ENCODE measurements at places on chromosomes 6 and 20.

DNA sequence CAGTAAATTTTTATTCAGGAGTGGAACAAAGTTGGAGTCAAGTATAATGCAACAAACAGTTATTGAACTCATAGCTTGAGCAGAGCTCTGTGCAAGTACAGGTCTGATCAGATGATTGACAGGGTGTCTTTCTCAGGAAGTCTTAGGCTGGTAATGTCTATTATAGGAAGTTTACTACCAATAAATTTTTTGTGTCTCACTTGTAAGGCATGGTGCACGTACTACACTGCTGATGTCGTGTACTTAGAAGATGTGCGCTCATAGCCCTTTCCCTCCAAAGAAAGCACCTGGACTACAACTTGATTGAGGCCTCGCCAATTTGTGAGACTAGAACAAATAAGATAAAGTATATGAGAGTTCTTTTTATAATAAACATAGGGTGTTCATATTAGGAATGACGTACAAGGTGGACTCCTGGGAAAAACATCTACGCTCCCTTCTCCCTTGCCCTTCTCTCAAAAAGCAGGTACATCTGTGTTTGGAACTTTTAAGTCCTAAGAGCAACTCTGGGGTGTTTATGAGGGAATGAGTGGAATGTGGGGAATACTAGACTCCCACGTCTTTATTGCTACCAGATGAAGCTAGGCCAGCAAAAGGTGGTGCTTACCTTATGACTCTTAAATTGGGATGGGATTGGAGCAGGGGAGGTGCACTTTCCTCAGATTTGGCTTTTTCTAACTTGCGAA is 1.5 kb downstream of the NDUFAF5 start:
- DNase-seq, result no peak

- DNase-seq, result no peak
Observed at GRCh38 chr6:52507557-52508260, 69.2 kb downstream of the TRAM2 start.

- peak; percentile 25 for DNase-seq
Observed at GRCh38 chr6:6057442-6058053, 50.8 kb upstream of the NRN1 start.

- DNase-seq, result no peak
Observed at GRCh38 chr6:133548423-133549159, 307.4 kb downstream of the EYA4 start.

DNA sequence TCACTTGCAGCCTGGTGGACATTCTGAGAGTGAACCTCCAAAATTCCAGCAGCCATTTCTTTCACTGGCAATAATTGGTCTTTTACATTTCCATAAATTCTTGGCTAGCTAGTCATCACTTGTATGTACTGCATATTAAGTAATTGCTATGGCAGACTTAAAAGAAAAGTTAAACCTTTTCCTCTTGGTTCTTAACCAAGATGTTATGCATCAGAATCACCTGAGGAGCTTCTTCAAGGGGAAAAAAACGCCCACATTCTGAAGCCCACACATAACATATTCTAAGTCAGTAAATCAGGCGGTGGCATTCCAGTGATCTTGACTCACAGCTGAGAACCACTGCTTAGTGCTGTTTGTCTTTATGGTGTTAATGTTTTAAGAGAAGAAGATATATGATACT is 37.0 kb downstream of the CDC40 start:
- DNase-seq, result no peak

GRCh38 chr20:51695574-51696303 is 72.5 kb downstream of the ATP9A start:
- DNase-seq, result no peak

- DNase-seq, result no peak
Observed at GRCh38 chr6:83198486-83199172, 5.5 kb downstream of the RWDD2A start.

DNA sequence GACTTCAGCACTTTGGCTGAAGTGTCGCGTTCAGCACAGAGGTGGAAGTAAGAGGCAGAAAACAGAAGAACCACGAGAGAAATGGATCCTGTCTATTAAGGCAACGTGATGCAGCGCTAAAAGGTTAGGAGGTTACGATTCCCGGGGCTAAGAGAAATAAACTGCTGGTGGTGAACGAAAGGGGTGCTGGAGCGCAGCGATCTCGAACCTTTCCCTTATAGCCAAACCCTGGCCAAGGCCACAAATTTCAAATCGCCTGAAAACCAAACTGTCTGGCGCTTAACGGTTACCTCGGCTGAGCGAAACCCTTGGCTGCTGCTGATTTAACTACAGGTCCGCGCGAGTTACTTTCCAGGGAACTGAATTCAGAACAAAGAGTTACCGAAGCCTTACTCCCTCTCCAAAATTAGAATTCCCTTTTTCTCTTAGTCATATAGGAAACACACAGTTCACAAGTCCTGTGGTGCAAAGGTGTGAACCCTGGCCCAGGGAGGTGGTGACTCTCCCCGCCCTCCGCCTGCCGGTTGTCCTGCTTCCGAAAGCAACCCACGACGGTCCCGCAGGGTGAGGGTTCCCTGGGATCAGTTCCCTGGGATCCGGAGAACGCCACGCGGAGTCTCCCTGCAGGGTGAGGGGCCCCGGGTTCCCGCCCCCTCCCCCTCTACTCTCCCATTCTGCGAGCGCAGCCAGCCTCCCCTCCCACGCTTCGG is 1.3 kb upstream of the SLC35D3 start:
- no peak for DNase-seq

GRCh38 chr20:37669062-37669772 is 24.6 kb upstream of the CTNNBL1 start:
- DNase-seq, result no peak

GRCh38 chr20:32064667-32065066 is 12.6 kb downstream of the HCK start:
- no peak for DNase-seq

GRCh38 chr6:18675881-18676280 is 288.7 kb downstream of the RNF144B start:
- no peak for DNase-seq

- no peak for DNase-seq
Observed at GRCh38 chr20:53809728-53810365, 216.2 kb upstream of the ZNF217 start.

DNA sequence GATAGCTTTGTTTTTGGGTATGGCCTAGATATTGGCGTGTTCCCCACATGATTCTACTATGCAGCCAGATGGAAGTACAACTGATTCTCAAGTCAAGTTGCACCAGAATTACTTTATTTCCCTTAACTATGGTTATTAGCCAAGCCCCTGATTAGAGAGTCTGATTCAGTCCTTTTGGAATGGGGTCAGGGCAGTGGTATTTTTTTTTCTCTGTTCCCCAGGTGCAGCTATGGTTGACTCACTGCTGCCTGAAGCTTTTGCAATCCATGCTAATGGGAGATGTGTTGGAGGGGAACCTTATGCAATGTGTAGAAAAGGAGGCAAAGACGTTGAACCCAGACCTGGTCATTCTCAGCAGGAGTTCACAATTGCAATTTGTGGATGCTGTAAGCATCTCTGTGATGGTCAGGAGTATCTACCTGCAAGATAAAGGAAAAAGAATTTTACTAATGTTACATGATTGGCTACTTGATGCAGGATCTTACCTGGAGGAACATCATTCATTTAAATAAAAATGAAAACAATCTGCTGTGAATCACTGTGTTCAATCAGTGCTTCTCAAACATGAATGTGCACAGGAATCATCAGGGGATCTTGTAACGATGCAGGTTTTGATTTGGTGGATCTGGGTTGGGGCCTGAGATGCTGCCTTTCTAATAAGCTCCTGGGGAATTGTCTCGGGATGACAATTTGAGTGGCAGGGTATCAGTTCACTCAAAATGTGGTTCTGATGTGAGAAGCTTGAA is 49.4 kb downstream of the PFDN4 start:
- DNase-seq, result no peak

DNA sequence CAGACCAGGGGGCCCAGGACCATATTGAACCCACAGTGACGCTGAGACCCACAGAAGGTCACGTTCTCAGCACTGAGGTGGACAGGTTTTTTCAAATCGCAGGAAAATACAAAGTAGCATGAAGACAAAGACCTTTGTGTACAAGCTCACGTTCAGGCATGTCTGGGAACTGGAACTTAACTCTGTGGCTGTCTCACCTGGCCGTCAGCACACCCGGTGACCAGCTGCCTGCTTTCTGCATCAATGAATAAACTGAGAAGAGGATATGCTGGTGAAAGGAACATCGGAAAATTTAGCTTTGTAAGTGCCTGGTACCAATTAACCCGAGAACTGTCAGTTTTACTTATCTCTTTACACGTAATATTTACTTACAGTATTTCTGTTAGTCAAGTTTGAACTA is 36.5 kb downstream of the WDR27 start:
- DNase-seq, result no peak

DNA sequence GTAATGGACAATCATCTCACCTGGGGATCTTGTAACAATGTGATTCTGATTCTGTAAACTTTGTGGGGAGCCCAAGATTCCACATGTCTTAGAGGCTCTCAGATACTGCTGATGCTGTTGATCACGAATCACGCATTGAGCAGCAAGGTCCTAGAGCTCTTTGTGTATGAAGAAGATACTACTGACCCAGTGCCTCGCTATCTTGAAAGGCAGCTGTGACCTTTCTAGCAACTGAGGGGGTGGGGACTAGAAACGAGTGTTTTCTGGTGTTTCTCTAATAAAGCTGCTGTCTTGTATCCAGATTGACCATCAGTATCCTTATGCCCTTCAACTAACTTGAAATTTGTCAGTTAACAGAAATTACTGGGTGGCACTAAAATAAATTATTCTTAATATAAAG is 142.9 kb downstream of the MTHFD1L start:
- no peak for DNase-seq

DNA sequence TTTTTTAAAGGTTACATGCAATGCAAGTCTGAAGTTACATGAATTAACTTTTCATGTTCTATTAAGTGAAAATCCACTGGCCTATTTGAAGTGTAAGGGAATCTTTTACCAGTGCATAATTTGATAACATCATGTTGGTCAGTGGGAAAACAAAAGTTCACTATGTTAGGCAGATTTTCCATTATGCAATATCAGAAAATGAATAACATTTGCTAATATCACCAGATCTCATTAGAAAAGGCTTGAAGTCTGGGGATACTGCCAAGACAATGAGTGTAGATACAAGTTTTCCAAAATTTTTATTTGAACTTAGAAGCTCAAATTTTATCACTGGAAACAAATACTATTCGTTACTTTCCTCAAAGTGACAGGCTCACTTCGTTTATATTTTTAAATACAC is 296.4 kb upstream of the CDH4 start:
- DNase-seq, result no peak

- DNase-seq, result peak; percentile 54
Observed at GRCh38 chr6:72689107-72689954, 67.5 kb downstream of the KCNQ5 start.

DNA sequence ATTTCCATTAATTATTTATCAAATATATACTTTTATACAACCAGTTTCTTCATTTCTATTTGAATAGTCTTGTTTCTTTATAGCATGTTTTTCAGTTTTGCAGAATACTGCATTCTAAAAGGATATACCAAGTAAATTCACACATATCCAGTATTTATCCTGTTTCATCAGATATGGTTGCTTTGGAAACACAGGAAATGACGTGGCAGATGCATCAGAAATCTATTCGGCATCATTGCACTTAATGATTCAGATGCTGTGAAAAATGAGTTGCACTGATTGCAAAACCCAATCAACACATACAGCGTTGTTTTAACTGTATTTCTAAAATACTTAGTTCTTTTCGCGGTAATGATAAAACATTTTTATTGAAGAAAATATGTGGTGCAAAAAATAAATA is 594.9 kb downstream of the CDH26 start:
- no peak for DNase-seq
